Activated naive CD8-positive, alpha-beta T cell treated with anti-CD3 and anti-CD28 coated beads, Interleukin-2, amount 50 U/mL, for 24 hours (primary cell): ENCODE measurements at places on chromosomes 13 and 19.

- peak; percentile 76 for DNase-seq
Observed at GRCh38 chr19:6521718-6522646, 8.8 kb upstream of the TNFSF9 start.

GRCh38 chr13:103291798-103292572 is 225.8 kb upstream of the SLC10A2 start:
- DNase-seq = no peak

GRCh38 chr19:58291943-58292342 is 13.2 kb downstream of the ZNF8 start:
- DNase-seq = no peak

DNA sequence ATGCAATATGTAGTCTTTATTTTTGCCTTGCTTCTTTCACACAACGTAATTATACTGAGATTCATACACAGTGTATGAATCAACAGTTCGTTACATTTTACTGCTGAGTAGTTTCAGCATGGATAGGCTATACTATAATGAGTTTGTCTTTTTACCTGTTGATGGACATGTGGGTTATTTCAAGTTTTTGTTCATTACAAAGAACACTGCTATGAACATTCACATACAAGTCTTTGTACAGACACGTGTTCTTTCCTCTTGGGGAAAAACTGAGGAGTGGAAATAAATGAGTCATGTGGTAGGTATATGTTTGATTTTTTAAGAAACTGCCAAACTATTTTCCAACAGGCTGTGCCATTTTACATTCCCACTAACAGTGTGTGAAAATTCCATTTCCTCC is 35.1 kb downstream of the ENOX1 start:
- DNase-seq = no peak

DNA sequence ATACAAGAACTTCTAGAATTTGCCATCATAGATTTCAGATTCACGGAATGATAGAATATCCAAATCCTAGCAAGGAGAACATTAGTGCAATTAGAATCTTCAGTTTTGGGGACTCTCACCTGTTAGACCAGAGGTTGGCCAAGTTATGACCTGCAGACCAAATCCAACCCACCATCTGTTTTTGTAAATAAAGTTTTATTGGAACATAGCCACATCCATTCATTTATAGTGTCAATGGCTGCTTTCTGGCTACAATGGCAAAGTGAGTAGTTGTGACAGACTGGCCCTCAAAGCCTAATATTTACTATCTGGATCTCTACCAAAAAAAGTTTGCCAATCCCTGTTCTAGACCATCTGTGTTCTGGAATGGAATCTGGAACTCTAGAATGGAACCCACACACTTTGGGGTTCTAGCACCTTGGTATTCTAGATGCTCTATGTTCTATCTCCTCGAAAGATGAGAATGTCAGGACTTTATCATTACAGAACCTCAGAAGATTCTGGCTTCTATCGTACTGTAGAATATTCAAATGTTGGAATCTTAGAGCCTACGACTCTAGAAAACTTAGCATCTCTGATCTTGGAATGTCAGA is 2.5 kb downstream of the KPTN start:
- no peak for DNase-seq

DNA sequence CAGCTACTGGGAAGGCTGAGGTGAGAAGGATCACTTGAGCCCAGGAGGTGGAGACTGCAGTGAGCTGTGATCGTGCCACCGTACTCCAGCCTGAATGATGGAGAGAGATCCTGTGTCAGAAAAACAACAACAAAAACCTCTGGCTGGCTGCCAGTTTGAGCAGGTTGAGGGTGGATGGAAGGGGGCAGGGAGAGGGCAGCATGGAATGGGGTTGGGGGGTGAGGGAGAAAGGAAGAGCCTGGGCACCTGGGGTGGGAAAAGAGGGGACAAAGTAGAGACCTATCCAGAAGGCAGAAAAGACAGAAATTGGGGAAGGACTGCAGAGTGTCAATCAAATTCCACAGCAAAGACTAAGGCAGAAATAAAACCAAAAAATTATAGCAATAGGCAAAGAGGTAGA is 4.7 kb downstream of the SLC1A5 start:
- no peak for DNase-seq

DNA sequence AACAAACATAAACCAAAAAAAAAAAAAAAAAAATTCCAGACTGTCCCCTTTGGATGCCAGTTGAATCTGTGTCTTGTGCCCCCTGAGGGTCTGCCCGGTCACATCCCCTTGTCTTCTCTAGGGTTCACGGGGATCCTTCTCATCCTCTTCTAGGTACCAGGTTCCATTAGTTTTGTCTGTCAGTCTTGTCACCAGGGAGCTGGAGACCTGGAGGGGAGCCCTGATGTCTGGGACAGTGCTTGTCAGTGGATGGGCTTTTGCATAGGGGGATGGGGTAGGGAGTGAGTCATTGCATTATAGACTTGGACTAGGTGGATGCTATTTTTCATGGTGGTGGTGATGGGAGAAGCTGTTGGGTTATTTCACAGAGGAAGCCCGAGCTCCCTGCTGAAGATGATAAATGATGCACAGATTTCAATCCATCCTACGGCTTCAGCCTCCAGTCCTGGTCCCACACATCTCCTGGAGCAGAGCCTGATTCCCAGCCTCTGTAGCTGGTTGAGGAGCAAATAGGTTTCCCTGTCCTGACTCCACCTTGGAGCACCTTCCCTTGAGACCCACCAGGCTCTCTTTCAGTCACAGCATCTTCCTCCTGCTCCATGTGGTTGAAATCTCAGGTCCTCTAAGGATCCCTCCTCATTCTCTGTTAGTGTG is 26.0 kb downstream of the WTIP start:
- DNase-seq = no peak

- DNase-seq = no peak
Observed at GRCh38 chr19:30169196-30169900, 202.8 kb upstream of the ZNF536 start.

DNA sequence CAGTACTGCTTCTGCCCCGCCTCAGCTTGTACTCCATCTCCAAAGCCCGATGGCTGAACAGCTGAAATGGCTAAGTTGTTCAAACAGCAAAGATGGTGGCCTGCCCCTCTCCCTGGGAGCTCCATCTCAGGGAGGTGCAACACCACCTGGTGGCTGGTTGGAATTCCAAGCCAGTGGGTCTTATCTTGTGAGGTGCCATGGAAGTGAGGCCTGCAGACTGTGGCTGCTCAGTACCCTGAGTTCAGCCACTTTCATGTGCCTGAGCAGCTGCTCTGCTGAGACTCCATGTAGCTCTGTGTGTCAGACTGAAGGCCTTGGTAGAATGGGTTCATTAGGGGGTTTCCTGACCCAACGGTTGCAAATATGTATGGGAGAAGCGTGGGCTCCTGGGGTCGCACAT is 67.3 kb upstream of the SPRY2 start:
- DNase-seq = no peak

GRCh38 chr19:39994361-39994760 is 2.5 kb upstream of the ZNF546 start:
- no peak for DNase-seq

DNA sequence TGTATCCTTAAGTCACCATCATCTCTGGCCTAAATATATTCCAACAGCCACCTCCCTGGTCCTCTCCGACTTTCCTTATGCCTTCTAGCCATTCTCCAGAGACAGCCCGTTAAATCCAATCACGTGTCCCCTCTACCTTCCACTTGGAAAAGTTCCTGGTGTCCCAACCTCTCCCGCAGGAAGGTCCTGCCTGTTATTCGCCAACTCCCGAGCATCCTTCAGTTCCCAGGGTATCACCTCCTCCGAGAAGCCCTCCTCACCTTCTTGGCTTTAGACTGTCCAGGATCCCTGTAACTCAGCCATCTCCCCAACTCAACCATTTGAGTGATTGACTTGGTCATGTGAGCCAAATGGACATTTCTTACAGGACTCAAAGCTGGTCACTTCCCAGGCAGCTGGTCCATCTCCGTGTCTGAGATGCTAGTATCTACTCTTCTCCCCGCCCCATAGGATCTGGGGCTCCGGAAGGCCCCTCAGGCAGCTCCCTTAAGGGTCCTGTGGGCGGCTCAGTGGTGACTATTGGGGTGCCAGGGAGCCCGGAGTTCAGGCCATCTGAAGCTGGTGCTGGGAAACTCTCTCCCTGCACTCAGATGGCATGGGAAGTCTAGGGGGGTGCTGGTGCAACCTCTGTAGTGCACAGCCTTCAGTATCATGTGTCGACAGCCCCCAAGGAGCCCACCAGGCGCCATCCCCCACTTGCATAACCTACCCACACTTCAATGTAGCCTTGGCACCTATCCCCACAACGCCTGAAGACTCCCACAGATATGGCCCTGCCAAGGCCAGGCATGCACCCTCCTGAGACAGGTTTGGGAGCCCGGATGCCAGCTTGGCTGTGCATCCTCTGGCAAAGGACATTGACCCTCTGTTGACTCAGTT is 27.9 kb upstream of the NANOS3 start:
- no peak for DNase-seq

- no peak for DNase-seq
Observed at GRCh38 chr13:90884066-90884465, 463.4 kb upstream of the MIR17HG start.

DNA sequence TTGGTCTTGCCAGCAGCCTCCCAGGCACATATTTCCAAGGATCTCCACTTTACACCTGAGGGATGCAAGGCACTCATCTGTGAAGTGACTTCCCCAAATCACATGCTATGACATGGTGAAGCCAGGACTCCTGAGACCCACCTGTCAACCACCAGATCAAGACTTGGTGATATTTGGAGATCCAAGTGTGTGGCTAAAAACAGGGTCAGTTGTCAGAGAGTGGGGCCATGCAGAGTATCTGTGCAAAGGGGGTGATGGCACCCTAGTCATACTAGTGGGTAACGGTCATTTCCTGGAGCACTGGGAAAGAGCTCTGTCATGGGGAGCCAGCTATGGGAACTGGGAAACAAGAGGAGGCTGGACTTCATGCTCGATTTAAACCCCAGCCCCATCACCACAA is 218.4 kb upstream of the IRS2 start:
- no peak for DNase-seq

DNA sequence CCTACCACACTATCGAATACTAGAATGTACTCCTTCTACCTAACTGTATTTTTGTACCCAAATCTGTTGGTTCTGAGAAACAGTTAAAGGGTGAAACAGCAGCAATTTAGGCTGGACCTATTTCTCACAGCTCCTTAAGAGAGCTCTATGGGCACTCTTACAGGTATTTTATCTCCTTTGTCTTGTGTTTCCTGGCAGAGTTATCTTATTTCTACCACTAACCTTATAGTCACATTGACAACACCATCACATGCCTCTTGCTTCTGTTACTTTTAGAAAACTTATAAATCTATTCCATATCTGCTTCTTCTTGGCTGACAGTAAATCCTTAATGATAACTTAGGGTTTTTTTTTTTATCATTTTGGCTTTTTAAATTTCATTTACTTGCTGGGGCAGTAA is 130.7 kb downstream of the MYO16 start:
- DNase-seq = no peak

DNA sequence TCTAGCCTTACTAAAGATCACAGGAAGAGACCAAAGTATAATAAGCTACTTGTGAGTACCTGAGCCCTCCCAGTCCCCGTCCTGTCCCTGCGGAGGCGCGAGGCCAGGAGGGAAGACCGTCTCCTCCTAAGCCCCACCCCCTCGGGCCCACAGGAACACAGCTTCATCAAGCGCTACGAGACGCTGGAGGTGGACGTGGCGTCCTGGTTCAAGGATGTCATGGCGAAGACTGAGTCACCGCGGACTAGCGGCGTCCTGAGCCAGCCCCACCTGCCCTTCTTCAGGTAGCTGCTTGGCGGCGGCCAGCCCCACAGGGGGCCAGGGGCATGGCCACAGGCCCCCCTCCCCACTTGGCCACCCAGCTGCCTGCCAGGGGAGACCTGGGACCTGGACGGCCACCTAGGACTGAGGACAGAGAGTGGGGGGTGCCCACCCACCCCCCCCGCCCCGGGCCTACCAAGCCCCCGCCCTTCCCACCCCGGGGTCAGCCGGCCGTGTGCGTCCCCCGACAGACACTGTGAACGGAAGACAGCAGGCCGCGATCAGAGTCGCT is 2.4 kb upstream of the TGFBR3L start:
- DNase-seq = no peak

- DNase-seq = no peak
Observed at GRCh38 chr19:29389495-29389894, 136.3 kb upstream of the VSTM2B start.

DNA sequence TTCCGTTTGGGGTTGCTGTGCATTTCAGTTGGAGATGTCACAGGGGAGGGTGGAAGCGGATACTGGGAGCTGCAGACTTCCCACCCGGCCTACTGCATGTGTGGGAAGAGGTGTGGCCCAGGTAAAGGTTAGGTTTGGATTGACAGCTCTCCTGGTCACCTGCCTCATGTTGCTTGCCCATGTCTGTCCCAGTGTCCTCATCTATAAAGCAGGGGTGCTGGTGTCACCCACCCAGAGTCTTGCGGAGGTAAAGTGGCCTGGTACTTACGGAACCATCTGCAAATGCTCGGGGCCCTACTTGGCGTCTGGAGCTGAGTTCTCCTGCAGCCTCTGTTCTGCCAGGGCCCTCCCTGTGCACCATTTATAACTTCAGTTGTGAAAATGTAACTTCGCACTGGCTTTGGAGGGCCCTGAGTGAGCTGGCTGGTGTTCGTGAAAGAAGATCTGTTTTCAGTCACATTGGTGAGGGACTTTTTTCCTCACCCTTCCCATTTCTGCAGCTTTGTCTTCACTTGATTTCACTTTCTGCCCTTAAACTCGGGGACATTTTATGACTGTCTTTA is 65.1 kb upstream of the TEX29 start:
- DNase-seq = no peak

DNA sequence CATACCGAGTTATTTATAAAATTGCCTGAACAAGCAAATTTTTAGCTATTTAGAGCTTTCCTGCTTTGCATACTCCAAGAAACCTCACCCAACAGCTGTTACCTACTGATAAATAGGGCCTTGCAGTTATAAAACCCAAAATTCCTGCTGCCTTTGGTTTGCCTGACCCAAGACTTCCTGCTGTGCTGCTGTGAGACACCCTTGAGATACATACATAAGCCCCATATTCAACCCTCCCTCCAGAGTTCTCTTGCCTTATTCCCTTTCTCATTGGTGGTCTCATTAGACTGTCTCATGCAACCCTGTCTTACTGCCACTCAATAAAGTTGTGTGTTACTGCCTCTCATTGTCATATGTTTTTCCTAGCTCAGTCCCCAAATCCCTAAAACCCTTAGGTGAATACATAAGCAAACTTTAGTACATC is 677.6 kb downstream of the UQCRFS1 start:
- DNase-seq = no peak

- no peak for DNase-seq
Observed at GRCh38 chr13:36857253-36857652, 38.2 kb downstream of the RFXAP start.
